ENCODE measurements at places on chromosomes 7 and 10.

DNA sequence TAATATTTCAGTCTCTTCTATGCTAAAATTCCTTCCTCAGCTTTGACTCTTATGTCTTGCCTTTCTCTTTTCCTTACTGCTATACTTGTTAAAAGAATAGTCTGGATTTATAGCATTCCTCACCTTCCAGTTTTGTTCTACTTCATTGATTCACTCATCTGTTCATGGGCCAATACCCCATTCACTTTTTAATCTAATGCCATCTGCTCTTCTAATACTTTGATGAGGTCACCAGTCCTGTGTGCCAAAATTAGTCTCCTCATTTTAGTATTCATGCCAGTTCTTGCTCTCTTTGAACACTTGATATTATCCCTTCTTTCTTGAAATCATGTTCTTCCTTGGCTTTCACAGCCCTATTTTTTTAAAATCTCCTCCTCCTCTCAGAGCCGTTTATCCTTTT lies 19.3 kb downstream of the STK17A start:
- DNase-seq, result no peak

DNA sequence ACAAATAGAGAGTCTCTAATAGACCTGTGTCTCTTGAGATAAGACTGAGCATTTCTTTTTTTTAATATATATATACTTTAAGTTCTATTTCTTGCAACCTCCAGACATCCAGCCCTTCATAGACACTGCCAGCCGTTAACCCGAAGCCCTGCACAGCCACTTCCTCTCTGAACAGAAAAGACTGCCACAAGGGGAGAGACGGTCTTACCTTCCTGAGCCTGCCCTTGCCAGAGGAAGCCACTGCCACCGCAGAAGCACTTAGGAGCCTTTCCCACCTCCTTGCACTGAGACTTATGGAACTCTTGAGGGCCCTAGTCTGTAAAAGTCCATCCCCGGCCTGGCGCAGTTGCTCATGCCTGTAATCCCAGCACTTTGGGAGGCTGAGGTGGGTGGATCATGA lies 31.8 kb upstream of the PRSS1 start:
- no peak for DNase-seq

- DNase-seq, result no peak
Measured at GRCh38 chr7:10655031-10655430, 318.6 kb upstream of the PHF14 start.

DNA sequence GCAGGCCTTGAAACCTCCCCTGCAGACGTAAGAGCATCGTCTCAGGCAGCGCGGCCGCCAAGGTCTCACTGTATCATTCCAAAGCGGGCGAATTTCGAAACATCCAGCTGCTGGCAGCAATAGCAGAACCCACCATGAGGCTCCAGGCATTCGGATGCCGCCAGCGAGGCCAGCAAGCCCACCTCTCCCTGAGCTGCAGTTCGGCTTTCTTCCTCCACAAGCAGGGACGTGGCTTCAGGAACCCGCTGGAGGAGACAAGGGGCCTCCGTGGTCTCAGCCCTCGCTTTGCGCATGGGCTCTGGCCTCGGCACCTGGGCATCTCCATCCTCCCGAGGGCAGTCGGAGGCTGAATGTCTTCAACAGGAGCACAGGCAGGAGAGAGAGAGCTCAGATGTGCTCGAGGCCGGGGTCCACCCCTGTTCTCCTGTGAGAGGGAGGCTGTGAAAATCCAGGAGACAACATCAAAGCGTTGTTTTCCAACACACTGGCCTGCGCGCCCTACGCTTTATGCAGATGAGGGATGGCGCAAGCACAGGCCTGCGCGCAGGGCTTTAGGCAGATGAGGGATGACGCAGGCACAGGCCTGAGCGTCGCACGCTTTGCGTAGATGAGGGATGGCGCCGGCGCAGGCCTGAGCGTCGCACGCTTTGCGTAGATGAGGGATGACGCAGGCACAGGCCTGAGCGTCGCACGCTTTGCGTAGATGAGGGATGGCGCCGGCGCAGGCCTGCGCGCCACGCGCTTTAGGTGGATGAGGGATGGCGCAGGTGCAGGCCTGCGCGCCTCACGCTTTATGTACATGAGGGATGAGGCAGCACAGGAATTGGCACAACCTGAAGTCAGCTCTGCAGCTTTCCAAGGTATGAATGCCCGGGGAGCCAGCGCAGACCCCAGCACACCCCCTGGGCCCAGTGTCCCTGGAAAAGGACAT lies 103.2 kb downstream of the WDR37 start:
- no peak for DNase-seq

DNA sequence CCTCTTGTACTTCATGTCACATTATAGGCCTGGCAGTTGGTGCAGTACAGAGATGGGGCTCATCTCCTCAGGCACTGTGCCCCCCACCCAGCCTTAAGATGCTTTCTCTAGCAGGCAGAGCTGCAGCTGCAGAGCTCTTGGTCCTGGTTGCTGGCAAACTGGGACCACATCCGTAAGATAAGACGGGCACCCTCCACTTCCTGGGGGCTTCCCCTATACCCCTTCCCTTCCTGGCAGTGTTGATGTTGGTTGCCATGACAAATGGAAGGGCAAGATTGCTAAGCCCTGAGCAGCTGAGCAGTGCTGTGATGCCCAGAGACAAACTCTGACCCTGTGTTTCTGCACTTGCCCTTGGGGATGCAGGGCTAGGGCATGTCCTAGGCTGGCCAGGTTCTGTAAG lies 103.4 kb upstream of the ANLN start:
- no peak for DNase-seq

GRCh38 chr7:84263106-84263505 lies 68.5 kb upstream of the SEMA3A start:
- DNase-seq, result no peak

GRCh38 chr10:88379575-88379974 lies 203.5 kb downstream of the RNLS start:
- DNase-seq, result no peak

DNA sequence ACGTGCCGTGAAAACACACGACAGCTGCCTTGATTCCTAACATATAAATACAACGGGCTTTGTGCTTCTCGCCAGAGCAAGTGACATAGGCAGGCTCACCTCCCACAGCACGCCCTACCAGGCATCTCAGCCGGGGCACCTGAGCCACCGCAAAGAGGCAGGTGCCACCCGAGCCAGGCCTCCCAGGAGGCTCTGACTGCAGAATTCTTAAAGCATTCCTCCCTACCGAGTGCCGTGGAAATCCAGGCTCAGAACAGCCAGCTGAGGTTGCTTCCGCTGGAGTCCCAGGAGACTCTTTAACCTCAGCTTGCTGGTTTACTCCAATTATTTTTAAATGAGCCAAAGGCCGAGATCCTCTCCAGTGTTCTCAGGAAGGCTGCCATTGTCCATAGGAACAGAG lies 206.5 kb downstream of the USP6NL start:
- no peak for DNase-seq

DNA sequence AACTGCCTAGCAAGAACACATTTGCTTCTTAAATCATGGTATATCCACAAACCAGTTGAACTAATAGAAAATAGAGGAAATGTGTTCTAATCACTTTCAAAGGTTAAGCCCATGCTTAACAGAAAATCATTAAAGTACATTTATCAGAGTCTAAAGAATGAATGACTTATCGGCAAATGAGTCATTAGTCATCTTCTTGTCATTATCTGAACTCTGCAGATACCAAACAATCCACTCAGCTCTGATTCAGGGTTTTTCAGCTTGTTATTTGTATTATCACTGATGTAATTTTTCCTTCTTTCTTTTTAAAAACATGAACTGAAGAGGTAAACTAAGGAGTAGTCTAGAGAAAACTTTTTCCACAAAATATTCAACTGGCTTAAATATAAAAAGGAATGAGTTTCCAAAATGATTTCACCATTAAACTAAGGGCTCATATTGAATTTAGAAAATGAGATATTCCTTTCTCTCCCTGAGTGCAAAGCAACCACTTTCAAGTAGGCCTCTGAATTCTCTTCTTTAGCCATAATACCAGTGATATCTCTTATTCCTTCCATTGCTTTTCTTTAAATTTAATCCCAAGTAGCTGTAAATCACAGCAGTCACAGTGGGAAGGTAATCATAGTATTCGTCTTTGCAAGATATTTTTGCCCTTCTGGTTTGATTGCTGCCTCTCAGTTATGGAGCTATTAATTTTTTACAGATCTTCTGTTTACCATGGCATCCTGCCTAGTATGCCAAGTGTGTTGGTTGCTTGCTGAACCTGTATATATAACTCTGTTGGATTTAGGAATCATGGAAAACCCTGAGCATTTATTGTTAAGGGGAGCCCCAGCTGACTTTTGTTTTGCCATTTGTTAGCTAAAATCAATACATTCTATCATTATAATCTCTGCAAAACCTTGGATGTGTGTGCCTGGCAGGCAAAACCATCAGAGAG lies 125.1 kb downstream of the THSD7A start:
- DNase-seq, result no peak

- no peak for DNase-seq
Measured at GRCh38 chr10:124498056-124498455, 36.4 kb downstream of the LHPP start.

GRCh38 chr7:134042307-134042706 lies 84.8 kb upstream of the LRGUK start:
- no peak for DNase-seq

DNA sequence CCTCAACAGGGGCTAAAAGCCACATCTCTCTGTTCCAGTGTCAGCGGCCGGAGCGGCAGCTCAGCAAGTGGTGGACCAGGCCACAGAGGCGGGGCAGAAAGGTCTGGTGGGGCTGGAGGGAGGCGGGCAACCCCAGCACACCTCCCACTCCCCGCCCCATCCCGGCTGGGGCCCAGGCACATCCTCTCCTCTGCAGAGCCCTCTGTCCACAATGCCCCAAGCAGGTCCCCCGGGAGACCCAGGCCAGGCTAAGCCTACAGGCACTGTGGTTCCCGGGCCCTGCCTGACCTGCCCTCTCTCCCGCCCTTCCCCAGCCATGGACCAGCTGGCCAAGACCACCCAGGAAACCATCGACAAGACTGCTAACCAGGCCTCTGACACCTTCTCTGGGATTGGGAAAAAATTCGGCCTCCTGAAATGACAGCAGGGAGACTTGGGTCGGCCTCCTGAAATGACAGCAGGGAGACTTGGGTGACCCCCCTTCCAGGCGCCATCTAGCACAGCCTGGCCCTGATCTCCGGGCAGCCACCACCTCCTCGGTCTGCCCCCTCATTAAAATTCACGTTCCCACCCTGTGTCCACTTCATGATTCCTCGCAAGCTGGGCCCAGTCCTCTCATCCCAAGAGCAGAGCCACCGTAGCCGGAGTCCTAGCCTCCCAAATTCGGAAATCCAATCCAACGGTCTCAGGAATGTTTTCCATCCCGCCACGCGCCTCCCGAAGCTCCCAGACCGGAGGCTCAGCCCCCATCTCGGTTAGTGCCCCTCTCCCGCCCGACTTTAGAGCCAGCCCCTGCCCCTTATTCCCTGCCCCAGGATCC lies 2.1 kb downstream of the ADIRF start:
- peak; percentile 94 for DNase-seq

All from H54 (cell line).